Effector CD4-positive, alpha-beta T cell (primary cell): ENCODE measurements at places on chromosomes 5 and 9.

- no peak for DNase-seq
Measured at GRCh38 chr5:170756691-170757090, 26.8 kb upstream of the GABRP start.

- no peak for DNase-seq
Measured at GRCh38 chr5:40495237-40495635, 184.5 kb upstream of the PTGER4 start.

DNA sequence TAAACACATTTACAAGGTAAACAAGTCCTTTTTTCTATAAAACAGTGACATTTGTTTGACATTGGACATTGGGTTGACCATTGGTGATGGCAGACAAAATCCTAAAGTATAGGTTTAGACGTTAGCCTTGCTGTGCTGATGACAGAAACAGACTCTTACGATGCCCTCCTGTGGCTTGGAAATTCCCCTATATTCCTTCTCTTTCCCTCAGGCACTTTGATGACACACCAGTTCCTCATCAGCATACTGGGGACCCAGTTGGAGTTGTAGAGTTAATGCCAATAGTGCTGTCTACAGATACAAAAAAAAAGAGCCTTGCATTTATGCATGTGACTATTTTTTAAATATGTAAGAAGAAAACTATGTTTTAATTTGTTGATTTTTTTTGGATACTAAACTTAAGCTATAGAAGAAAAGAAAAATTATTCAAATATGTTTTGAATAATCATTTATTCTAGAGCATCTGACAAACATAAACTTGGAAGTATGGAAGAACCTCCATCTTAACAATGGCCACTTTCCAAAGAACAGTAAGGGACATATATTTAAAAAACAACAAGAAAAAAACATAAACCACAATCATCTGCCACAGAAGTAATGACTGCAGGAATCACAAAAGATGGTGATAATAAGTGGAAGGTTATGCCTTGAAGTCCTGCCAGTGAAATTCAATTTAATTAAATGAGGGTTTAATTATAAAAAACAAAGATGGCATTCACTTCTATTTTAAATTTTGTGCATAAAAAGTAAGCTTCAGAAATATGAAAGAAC is 75.6 kb upstream of the SNCAIP start:
- DNase-seq: no peak

GRCh38 chr9:128818839-128819715 is 777 bp downstream of the ENDOG start:
- peak; percentile 30 for DNase-seq

DNA sequence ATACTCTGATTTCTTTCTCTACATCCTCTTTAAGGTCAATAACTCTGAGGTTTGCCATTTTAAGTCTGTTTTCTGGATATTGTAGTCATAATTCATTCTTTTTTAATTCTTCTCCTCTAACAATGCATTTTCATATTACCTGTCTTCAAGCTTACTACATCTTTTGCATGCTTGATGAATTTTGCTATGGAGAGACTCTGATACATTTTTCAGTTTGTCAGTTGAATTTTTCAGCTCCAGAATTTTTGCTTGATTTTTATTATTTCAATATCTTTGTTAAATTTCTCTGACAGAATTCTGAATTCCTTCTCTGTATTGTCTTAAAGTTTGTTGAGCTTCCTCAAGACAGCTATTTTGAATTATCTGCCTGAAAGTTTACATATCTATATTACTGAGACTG is 159.8 kb upstream of the ST8SIA4 start:
- DNase-seq: no peak

DNA sequence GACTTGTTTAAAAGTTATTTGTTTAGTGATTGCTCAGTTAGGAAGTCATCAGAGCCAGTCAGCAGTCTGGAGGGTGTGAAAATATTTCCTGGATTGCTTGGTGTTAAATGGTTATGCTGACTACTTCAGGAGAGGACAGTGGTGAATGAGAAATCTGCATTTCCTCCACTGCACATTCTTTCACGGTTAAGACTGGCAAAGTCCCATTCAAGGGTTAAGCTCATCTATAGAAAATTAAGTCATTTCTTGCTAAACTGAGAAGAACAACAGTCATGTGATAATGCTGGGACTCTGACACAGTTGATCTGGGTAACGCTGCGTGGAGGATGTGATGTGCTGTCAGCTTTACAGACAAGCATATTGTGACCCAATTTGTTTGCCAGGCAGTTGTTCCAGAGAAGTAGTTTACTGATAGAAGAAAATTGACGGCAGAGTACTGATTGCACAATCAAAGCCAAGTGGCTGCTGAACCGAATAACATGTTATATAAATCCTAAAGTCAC is 80.4 kb downstream of the GRAMD2B start:
- DNase-seq: no peak

DNA sequence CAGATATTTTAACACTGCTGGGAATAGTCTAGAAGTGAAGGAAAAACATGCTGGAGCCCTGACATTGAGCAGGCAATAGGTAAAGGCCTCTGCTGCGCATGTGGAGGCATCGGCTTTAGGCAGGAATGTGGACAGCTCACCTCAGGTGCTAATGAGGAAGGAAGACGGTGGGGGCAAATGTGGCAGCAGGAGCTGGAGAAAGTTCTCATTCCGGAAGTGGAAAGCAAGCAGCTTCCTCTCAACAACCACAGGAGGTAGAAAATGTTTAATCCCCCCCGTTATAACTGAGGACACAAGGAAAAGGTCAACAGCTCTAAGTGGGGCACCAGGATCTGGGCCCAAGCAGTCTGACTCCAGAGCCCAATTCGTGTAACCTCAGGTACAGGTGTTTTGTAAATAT is 7.6 kb upstream of the RPS14 start:
- no peak for DNase-seq

GRCh38 chr5:76495870-76496269 is 92.8 kb downstream of the IQGAP2 start:
- no peak for DNase-seq

- no peak for DNase-seq
Measured at GRCh38 chr5:173498286-173498685, 118.2 kb downstream of the BOD1 start.

DNA sequence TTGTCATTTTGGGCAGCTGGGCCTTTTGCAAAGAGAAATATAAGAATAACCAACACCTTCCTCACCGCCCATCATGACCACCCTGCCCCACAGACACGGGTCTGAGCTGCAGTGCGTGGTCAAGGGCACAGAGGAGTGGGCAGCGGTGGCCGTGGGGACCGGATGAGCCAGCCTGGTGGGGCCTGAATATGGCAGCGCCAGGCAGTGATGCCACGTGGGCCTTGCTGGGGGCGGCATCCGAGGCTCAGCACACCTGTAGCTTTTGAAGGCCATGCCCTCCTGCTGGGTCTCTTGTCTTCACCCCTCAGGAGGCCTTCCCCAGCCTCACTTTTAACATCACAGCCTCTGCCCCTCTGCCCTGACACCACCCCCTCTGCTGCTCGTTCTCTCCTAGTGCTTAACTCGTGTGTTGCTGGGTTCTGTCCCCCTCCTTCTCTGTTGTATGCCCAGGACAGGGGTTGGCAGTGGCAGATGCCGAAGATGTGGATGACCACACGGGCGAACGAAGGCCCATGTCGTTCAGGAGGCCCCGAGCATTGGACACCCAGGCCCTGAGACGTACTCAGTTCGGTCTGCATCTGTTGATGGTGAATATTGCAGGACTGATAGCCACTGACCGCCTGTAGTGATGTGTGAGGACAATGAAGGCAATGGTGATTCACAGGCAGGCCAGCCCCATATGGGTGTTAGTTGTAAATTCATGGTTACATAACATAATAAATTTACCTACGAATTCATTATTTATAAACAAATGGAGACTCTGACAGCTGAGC is 46.0 kb downstream of the AHRR start:
- no peak for DNase-seq

- no peak for DNase-seq
Measured at GRCh38 chr5:119031011-119031886, 39.6 kb upstream of the DMXL1 start.

- no peak for DNase-seq
Measured at GRCh38 chr5:115985802-115986757, 23.8 kb downstream of the LVRN start.

GRCh38 chr5:107364443-107365319 is 306.1 kb downstream of the EFNA5 start:
- no peak for DNase-seq

DNA sequence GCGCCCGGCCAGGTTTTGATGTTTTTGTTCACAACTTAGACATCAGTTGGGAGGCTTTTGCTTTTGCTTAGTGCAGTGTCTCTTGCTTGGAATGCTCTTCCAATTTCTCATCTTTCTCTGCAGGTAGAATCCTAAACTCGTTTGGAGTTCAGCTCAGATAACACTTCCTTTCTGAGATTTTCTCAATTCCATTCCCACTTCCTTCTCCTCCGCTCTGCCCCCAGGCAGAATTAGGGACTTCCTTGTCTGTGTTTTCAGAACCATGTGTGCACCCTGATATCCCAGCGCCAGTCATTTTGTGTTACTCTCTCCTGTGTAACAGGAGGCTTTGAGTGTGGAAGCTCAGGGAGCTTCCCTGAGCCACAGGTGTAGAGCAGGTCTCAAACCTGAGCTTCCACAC is 171.0 kb downstream of the INSYN2B start:
- no peak for DNase-seq

- no peak for DNase-seq
Measured at GRCh38 chr5:168274406-168274805, 17.0 kb upstream of the WWC1 start.

DNA sequence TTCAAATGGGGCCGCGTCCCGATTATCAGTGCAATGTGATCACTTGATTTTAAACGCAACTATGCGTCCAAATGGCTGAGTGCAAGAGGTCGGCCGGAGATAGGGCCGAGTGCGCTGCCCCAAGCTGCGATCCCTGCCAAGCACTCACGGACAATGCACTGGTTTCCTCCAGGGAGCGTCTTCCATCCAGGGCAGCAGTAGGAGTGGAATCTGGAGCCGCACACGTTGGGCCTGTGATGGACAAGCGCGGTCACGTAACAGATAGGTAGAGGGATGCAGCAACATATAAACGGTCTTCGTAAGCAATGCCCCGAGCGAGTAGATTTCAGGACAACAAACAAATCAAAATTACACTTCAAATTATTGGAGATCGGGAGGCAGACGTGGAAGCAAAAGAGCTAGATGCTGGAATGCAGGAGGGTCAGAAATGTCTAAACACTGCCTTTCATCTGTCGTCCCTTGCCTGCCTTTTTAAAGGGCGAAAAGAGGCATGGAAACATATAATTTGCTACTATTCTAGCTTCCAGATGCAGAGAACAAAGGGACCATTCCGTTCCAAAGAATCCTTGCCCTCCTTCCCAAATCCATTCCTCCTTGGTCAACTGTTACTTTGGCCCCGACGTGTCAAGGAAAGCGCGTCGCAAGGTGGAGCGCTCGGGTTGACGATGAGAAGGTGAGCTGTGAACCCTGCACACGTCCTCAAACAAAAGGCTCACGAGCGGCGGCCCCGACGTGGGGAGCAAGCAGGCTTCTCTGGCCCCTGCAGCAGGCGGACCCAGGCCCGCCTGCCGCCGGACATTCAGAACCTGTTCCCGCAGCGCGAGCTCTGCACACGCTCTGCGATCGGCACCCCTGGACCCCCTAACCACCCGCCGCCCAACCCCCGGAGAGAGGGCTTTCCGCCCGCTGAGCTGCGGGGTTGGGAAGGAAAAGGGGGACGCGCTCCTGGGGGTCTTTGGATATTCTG is 1.5 kb downstream of the FBN2 start:
- no peak for DNase-seq

GRCh38 chr9:134794663-134795370 is 85.8 kb upstream of the FCN2 start:
- no peak for DNase-seq

DNA sequence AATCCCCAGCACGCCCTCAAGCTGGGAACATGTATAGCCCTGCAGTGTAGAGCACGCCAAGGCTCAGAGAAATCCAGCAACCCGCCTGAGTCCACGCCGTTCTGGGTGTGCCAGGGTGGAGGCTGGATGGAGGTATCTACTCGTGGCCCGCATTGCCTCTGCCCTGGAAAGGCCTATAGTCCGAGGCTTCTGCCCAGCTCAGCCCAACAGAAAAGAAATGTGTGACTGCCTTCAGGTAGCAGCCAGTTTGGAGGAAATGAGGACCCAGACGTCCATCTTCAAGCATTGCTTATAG is 18.2 kb downstream of the S1PR3 start:
- DNase-seq: no peak

- DNase-seq: no peak
Measured at GRCh38 chr5:93995126-93995621, 253.8 kb upstream of the POU5F2 start.

- DNase-seq: no peak
Measured at GRCh38 chr9:101540069-101540468, 6.4 kb downstream of the RNF20 start.

GRCh38 chr5:178080618-178081410 is 32.5 kb upstream of the N4BP3 start:
- no peak for DNase-seq

- DNase-seq: no peak
Measured at GRCh38 chr9:114897196-114897595, 33.2 kb downstream of the TNFSF8 start.

DNA sequence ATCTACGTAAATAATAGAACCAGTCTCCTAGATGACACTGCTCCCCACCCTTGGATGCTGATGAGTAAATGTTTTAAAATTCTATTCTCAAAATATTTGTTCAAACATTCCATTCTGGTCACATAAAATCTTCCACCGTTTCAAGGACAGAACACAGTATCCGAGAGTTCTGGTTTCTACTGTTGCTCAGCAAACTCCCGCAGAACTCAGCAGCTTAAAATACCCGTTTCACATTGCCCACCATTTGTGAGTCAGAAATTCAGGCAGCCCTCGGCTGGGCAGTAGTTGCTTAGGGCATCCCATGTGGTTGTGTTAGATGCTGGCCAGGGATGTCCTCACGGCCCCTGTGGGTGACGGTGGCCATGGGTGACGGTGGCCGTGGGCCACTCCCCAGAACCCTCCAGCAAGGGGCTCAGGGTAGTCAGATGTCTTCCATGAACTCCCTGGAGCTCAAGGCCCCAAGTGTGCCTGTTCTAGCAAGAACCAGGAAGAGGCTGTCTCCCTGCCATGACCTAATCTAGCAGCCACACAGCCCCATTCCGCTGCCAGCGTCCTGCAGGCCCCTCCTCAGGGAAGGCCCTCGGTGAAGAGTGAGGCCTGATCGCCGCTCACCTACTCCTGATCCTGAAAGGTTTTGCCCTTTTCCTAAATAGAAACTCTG is 17.4 kb downstream of the MGAT1 start:
- no peak for DNase-seq

- DNase-seq: no peak
Measured at GRCh38 chr5:138492560-138493045, 27.3 kb downstream of the EGR1 start.

- no peak for DNase-seq
Measured at GRCh38 chr5:94376672-94377345, 241.6 kb downstream of the KIAA0825 start.

GRCh38 chr5:162503796-162504195 is 436.2 kb downstream of the GABRG2 start:
- no peak for DNase-seq

DNA sequence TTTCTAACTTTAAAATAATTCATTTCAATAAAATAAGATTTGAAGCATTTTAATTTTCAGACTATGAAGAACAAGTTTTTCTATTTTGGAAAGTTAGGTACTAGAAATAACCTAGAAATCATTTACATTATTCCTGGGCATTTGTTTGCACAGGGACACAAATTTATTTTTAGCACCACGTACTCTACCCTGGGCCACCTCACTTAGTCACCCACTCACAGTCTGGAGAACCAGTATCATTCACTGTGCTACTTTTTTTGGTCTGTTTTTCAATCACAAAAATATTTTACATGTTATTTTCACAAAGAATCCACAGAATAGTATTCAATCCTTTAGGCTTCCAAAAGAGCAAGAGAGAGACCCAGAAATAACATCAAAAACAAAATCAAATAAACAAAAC is 128.6 kb upstream of the ACOT12 start:
- no peak for DNase-seq

GRCh38 chr9:94980947-94981722 is 254.6 kb downstream of the AOPEP start:
- no peak for DNase-seq
